ENCODE measurements at places on chromosomes 2 and 18.

GRCh38 chr2:71458413-71459083 lies 5.2 kb downstream of the DYSF start:
- DNase-seq = no peak

DNA sequence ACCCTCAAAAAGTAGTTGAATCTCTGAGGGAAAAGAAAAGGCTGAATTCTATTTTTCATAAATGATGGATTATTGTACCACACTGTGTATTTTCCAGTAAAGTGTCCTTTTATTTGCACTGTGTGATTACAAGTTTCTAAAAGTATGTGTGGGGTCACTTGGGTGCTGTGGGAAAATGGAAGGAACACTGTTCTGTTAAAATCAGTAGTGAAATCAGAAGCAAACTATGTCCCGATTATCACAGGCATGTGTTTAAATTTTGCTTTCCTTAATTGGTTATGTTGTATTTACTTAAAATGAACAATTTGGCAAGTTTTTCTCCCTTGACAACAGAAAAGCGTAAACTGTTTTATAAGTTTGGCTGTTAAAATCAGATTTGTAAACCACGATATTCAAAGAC lies 353.1 kb downstream of the ARHGAP15 start:
- DNase-seq = no peak

- no peak for DNase-seq
These were observed 189.5 kb upstream of the CTAGE1 start for GRCh38 chr18:22607284-22607635.

- no peak for DNase-seq
These were observed 73.9 kb upstream of the TTC27 start for GRCh38 chr2:32553829-32554432.

DNA sequence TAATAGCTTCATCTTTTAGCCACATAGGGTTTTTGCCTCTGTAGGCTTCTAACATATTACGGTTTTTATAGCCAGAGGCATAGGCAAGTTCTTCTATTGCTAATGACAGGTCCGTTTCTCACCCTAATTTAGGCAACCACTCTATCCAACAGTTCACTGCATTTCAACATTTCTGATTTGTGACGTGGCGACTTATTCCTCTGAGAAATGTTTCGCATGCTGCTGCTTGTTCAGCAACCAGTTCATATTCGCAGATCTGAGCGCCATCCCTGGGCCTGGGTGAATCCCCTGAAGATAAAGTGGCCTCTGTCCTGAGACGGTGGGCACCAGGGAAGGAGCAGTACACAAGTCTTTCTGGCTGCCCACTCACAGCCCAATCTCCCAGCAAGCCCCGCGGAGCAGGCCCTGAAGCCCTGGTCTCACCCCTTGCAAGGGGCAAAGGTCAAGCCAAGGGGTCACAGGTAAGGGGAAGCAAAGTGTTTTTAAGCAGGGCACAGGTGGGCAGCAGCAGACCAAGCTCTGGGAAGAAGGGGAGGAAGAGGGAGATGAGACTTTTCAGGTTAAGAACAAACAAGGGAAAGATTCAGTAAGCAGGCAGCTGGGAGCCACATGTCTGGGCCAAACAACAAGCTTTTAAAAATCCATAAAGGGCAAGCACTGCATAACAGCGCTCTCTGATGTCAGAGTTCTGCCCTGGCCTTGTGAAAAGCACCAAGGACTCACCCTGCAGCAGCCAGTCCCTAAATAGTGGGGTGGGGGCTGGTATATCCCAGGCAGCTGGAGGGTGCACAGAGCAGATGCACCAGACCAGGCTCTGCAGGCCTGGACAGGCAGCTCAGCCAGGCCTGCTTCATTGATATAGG lies 10.8 kb upstream of the COX7A2L start:
- DNase-seq = no peak

GRCh38 chr2:64114063-64114911 lies 29.9 kb downstream of the PELI1 start:
- peak; percentile 19 for DNase-seq

DNA sequence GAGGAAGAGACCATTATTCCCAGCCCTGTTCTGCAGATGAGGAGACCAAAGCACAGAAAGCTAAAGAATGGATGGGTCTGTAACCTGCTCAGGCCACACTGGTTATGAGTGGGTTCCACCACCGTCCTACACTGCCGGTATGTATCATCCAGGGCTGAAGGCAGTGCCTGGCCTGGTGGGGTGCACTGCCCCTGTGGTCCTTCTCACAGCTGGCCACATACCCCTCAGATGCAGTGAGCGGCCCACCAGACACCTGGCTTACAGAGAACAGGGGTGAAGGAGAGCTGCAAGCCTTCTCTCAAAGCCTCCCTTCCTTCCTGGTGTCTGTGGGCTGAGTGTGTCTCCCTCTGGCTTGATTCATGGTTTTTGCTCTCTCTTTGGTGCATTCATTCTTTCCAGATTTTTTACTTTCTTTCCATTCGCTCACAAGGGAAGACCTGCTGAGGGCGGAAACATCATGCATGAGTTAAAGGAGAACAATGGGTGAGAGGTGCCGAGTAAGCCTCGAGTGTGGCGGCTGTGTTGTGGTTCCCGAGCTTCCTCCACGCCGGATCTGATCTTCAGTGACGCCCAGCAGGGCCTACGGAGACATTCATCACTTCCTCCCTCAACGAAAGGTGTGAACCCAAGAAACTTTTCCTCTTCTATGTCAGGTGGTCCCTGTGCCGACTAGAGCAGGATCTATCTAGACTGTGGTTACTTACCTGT lies 62.1 kb upstream of the REL start:
- DNase-seq = no peak

DNA sequence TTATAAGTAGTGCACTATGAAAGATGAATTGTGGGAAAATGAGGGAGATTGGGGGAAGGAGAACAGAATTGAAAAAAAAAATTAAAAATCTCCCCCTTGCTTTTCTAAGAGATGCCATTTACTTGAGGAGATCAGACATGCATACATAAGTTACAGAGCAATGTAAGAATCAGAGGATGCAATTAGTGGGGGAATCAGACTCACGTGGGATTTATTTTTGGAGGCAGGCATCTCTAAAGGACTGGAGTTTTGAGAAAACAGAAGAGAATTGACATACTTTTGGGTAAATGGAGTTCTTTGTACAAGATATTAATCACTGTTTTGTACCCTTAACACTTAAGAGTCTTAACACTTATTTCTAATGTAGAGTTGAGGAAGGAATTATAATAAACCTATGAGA lies 52.7 kb downstream of the MTX2 start:
- no peak for DNase-seq

- no peak for DNase-seq
These were observed 85.6 kb downstream of the INPP5D start for GRCh38 chr2:233145726-233146125.

DNA sequence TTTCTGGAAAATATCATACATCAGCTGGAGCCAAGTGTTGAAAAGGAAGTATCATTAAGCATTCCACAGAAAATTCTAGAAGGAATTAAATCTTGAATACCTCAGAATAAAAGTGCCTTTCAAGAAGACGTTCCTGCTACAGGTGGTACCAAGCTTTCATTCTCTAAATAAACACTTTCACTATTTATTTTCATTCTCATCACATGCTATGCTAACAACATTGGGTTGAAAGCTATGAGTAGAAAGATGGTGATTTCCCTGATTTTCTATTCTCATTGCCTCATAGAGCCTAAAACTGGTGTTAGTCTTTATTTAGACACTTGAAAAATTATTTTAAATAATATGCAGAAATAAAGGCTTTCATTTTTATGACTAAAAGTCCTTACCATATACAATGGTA lies 324.7 kb downstream of the LRP1B start:
- DNase-seq = no peak

DNA sequence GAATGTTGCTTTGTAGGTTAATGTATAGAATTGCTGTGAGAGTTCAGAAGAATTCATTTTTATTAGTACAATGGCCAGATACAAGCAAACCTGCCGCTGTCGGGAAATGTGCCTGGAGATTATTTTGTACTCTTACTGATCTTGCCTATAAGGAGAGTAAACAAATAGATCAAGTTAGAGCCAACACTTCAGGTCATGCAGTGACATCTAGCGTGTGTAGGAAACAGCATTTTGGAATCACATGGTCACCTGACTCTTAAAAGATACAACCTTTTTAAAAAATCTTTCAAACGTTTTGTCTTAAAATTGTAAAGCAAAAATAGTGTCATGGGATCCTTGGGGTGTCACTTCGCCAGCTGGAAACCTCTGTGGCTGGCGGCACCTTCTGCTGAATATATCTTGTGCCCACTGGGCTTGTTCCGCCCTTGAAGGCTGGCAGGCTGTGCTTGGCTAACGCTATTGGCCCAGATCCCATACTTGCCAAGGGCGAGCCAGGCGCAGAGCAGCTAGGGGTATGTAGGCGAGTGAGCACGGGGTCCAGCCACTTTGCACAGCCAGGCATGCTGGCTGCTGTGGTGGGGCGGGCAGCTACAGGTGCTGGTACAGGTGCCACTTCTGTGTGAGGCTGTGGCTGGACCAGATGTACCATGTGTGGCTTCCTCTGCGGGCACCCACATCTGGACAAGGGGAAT lies 19.5 kb upstream of the RPRM start:
- no peak for DNase-seq

DNA sequence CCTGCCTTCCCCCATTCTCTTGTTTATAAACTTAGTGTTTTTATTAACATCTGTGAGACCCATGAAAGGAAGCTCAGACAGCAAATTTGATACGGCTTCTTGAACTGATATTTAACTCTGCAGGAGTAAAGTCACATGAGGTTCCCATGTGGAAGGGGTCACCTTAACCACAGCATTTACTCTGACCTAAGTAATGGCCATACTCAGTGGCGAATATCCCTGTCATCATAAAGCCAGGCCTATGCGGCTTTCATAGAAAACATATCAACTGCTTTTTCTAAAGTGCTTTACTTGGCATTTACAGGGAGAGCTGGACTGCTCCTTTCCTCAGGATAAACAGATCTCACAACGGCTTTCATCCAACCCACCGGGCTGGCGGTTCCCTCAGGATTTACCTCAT lies 9.0 kb downstream of the REG1A start:
- DNase-seq = no peak

GRCh38 chr2:8656160-8656641 lies 25.7 kb upstream of the ID2 start:
- DNase-seq = peak; percentile 64

GRCh38 chr2:17791121-17791816 lies 25.0 kb upstream of the MSGN1 start:
- DNase-seq = peak; percentile 56

GRCh38 chr2:2703172-2703571 lies 372.1 kb upstream of the MYT1L start:
- DNase-seq = no peak

DNA sequence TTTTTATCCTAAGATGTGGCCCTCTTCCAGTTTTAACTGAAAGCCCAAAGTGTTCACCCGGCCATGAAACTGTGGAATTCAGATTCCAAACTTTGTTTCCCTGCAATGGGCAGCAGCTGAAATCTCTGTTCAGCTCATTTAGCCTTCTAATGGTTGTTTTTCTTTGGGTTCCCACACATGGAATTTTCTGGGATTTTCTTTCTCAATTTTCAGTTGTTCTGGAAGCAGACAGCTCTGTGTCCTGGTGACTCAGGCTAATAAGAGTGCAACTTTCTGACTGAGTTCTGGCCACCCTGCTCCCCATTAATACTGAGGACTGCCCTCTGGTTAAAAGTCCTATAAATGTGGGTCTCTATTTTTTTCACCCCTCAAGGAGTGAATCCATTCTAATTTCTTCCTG lies 78.5 kb downstream of the PMS1 start:
- DNase-seq = no peak

- DNase-seq = no peak
These were observed 951.7 kb upstream of the CNTNAP5 start for GRCh38 chr2:123073371-123073770.
